ENCODE measurements at places on chromosomes 12 and 14.

- DNase-seq: no peak
These were observed 623.3 kb downstream of the LRFN5 start for GRCh38 chr14:42229976-42230375.

GRCh38 chr12:29073631-29074239 lies 75.3 kb upstream of the FAR2 start:
- peak; percentile 66 for DNase-seq

DNA sequence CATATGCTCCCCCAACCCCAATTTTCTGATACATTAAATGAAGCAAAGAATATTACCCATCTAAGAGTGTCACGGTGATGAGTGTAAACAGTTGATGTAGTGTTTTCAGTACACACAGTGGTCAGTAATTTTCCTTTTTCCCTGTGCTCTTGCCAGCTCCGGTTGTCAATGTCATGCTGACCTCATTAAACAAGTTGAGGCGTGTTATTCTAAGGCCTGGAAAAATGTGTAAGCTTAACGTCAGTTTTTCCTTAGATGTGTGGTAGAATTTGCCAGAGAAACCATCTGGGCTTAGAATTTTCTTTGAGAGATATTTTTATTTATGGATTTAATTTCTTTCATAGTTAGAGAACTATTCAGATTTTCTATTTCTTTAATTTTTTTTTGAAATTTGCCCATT lies 11.7 kb upstream of the SERPINA6 start:
- DNase-seq: peak; percentile 18

DNA sequence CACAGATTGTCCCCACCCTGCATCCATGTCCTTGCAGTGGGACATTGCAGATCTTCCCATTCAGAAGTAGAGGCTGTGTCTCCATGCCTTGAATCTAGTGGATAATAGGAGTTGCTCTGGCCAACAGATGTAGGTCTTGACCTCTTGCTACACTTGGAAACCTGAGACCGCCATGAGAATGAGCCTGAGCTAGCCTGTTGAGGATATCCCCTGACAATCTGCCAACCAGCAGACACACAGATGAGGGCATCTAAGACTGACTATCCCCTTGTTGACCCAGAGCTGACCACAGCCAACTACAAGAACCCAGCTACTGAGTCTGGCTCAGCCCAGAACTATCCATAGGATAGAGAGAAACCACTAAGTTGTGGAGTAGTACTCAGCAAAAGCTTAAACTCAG lies 161.1 kb upstream of the NOS1 start:
- no peak for DNase-seq

- DNase-seq: no peak
These were observed 77.0 kb downstream of the PPP2R5C start for GRCh38 chr14:101838476-101838875.

DNA sequence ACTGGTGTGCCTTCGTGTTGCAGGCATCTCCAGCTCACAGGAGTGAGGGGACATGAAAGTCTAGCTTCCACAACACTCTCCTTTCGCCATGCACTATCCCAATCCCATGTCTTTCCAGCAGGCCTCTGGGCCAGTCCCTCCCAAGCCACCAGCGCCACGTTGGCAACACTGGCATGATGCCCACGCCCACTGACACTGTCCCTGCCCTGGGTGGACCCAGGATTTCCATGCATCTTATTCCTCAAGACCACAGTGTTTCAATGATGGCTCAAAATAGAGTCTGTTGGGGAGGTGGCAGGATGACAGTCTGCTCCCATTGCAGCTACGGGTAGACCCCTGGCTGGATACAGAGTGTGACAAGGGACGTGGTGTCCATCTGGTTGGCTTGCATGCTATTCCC lies 2.3 kb downstream of the SP7 start:
- DNase-seq: no peak

DNA sequence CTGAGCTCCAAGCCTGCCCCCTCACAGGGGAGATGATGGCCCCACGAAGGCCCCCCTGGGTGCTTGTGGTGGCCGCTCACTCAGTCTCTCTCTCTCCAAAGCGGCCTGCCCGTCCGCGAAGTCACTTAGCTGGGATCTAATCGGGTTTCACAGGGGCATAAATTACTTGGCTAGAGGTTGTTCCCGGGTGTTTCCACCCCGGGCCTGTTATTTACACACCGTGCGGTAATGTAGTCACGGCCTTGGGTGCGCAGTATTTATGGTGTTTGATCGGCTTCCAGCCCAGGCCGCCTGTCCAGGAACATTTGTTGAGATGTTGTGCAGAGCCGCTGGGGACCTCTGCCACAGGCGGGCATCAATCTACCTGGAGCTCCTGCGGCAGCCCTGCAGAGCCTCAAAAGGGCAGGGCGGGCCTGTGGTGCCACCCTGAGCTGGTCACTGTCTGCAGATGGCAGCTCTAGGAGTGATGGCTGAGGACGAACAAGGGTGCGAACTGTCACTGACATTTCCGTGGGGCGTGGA lies 91.2 kb downstream of the KIF26A start:
- no peak for DNase-seq

DNA sequence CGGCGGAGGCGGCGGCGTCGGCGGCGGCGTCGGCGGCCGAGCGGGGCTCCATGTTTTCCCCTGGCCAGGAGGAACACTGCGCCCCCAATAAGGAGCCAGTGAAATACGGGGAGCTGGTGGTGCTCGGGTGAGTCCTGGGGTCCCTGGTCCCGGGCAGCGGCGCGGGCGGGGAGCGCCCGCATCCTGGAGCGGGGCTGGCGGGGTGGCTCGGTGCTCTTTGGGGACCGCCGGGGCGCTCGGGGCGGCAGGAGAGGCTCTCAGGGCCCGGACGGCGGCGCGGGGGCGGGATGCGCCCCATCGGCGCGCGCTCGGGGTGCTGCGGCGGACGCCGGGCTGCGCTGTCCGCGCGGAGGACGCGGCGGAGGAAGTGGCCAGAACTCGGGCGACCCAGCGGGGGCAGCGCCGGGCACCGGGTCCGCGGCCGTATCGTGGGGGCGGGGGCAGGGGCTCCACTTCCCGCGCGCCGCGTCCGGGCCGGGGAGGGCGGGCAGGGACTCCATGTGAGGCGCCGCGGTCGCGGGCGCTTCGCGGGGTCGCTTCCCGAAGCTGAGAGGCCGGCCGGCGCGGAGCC lies 485 bp downstream of the PELI2 start:
- DNase-seq: no peak

All from astrocyte of the spinal cord (primary cell).